DMS79 treated with DMSO at 0.1 percent for 48 hours (cell line): ENCODE measurements at places on chromosomes 7 and 10.

GRCh38 chr10:101993651-101994200, 62.2 kb downstream of the ARMH3 start:
- DNase-seq: no peak

DNA sequence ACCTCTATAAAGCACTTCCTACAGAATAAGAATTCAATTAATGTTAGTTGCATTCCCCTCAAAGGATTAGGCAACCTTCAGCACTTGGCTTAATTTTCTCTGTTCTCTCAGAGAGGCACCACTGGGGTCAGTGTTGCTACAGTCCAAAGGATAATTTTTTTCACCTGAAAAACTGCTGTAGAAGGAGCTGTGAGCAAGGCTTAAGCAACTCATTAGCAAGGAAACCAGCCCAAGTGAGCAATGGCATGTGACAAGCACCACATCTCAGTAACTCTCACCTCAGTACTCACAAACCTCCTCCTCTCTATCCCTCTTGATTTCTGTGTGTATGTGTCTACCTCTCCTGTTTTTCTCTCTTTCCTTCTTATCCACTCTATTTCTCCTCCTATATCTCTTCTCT, 55.9 kb downstream of the DGKI start:
- DNase-seq: no peak

DNA sequence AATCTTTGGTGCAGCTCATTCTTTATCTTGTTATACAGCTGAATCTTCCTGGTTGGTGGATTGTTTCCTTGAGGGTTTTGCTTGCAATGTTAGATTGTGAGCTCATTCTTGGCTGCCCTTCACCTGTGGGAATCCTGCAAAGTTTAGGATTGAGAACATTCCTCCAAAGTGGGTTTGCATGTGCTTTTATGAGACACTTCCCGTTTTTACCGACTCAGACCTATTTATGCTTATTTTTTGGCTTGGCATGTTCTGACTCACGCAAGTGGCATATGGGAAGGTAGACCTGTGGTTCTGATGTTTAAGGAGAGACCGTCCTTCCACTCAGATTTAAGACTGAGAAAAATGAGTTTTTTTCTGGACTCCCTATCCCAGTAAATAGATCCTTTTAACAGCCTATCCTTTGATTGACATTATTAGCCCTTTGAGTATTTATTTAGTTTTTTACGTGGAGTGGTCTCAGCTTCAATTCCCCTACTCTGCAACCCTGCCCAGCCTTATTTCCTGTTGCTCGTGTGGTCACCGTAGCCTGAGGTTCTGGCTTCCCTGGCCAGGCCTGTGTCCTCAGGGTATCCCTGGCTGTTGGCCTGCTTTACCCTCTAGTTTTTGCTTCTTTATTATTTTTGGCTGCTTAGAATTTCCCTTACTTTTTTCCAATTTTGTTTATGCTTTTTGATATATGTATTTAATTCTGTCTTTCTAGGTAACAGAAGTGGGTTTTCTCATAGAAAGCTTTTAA, 13.4 kb upstream of the PRF1 start:
- DNase-seq: no peak

GRCh38 chr10:102985811-102986210, 67.7 kb downstream of the CNNM2 start:
- DNase-seq: no peak

GRCh38 chr10:101576211-101576863, 11.7 kb downstream of the POLL start:
- DNase-seq: no peak

GRCh38 chr10:14688606-14689005, 86.1 kb downstream of the FAM107B start:
- no peak for DNase-seq

DNA sequence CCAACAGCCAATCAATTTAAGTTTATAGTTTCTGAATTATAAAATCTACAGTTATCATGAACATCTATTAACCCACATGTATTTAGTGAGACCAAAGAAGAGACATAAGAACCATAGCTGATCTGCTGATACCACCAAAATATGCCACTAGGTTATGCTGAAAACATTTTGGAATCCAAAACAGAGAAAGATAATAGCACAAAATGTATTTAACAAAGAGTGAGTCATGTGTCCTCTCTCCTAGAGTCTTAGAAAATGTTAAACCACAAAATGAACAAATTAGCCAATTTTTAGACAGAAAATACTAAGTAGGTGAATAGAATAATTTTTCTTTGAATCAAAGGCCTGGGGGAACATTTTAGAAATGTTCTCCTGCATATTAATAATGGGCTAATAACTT, 527.5 kb downstream of the GPAM start:
- DNase-seq: no peak

DNA sequence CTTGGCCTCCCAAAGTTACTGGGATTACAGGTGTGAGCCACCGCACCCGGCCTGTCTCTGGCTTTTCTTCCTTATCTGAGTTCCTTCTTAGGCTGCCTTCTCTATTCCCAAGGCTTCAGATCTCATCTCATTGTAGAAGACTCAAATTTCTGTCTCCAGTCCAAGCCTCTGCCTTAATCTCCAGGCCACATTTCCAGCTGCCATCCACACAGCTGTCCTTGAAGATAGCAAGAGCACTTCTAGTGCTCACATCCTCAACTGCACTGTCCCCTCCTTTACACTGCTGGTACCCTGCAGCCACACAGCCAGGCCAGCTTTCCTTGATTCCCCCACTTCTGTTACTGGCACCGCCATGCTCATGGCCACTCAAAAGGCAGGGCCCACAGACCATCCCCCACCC, 35.6 kb downstream of the POLL start:
- DNase-seq: no peak

DNA sequence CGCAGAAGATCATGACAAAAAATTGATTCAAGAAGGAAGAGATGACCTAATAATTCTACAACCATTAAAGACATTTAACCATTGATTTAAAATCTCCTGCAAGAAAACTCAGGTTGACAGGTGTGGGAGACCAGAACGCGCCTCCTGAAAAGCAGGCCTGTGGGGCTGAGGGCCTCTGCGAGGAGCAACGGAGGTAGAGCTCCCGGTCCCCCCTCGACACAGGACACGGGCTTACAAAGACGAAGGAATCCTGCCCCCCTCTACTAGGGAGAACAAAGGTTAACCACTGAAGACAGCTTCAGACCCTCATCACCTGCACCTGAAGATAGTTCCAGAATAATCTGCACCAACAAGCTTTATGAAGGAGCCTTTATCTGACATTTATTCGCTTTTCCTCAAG, 55.9 kb upstream of the INPP5A start:
- no peak for DNase-seq

DNA sequence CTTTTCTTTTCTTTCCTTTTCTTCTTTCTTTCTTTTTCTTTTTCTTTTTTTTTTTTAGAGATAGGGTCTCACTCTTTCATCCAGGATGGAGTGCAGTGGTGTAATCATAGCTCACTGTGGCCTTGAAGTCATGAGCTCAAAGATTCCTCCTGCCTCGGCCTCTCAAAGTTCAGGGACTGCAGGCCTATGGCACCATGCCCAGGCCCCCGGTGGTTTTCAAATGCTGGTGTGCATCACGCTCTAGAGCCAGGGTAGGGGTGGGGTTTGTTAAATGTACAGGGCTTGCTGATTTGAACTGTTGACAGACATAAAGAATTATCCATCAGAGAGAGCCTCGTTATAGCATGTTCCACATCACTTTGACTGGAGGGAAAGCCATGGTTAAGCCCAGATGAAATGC, 5.8 kb downstream of the MINDY4 start:
- DNase-seq: no peak

GRCh38 chr10:15461353-15462108, 90.4 kb upstream of the FAM171A1 start:
- DNase-seq: no peak

GRCh38 chr7:98398567-98399372, 2.1 kb downstream of the BAIAP2L1 start:
- no peak for DNase-seq

DNA sequence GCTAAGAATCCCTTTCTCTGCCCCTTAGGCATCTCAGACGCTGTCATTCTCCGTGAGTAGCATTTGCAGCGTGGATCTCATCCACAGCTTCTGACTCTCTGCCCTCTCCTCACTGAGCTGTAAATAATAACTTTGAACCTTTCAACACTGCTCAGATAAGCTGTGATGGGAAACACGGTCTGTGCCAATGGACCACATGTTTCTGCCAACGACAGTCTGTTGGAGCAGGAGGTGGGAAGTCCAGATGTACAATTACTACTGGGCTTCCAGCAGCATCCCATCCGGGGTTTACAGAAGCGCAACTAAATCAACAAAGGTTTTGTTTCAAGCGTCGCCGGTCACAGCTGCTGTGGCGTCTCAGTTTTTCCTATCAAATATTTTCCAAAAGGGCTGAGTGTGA, 1110.6 kb downstream of the TYW1 start:
- DNase-seq: no peak

DNA sequence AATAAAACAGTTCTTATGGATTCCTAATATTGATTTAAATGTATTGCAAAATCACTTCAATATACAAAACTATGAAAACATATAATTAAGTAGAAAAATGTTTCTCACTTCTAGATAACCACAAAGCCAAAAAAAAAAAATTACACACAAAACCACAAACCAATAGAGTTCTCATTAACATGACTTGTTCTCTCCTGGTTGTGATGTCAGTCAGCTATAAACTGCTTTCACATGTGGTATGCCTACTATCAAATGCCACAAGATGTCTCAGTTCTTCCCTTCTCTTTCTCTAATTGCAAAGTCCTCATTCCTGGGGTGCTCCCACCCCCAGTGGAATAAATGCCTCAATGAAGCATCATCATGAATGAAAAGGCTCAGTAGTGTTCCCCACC, 16.6 kb downstream of the GNAI1 start:
- DNase-seq: no peak

DNA sequence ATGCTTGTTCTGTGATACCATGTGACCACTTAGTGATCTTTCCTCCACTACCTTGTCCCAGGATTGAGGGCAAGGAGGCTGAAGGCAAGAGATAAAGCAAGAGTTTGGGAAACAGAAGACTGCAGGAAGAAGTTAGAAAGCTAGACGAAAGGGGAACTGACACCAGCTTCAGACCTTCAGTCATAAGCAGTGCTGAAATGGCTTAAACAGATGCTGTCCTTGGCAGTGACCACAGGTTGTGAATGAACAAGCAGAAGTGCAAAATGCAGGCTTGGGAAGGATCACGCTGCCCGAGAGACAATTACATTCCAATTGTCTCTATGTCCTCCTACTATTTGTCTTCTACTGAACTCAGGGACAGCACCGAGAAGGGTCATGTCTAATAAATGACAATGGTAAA, 704.9 kb upstream of the AUTS2 start:
- no peak for DNase-seq

DNA sequence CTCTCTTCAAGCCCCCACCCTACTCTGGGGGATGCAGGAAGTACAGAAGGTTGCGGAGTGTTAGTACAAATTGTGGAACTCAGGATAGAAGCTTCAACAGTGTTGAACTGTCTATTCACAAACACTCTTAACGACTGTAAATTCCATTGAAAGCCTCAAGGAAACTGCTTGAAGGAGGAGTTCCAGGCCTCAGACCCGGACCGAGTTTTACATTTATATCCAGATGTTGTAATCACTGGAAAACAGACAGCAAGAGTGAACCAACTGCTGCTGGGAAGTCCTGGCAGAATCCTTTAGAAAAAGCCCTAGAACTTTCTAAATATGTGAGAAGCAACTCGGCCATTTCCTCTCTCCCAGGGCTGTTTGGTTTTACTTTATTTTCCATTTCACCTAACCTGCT, 84.1 kb upstream of the LRRC18 start:
- no peak for DNase-seq

- DNase-seq: no peak
Measured at GRCh38 chr10:84159076-84159685, 14.4 kb upstream of the GPR15LG start.

GRCh38 chr10:124419635-124420034, 912 bp upstream of the OAT start:
- DNase-seq: no peak

DNA sequence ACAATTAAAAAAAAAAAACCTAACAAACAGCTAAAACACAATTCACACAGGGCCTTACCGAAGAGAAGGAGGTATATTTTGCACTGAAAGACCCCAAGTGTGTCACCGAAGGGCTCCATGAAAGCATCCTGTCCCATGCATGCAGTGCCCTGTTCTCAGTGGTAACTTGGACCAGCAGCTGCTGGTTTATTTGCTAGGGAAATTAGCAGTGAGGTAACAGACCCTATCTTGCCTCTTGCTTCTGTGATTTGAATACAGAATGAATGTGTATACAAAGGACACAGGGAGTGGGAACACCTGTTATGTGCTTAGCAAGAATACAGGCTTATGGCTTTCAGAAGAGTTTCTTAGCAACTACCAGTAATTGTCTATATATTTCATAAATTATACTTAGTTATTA, at the start of gene HEPACAM2:
Gene HEPACAM2 (minus strand): TSS at position 160 of the 400 bp plus-strand sequence.
- no peak for DNase-seq

GRCh38 chr10:101897633-101898032, 54.0 kb upstream of the KCNIP2 start:
- peak; percentile 60 for DNase-seq

GRCh38 chr10:3342771-3343170, 170.2 kb upstream of the PITRM1 start:
- no peak for DNase-seq

GRCh38 chr7:12064586-12065127, 146.4 kb upstream of the TMEM106B start:
- DNase-seq: no peak

GRCh38 chr10:109924087-109924486, 776 bp upstream of the XPNPEP1 start:
- no peak for DNase-seq

DNA sequence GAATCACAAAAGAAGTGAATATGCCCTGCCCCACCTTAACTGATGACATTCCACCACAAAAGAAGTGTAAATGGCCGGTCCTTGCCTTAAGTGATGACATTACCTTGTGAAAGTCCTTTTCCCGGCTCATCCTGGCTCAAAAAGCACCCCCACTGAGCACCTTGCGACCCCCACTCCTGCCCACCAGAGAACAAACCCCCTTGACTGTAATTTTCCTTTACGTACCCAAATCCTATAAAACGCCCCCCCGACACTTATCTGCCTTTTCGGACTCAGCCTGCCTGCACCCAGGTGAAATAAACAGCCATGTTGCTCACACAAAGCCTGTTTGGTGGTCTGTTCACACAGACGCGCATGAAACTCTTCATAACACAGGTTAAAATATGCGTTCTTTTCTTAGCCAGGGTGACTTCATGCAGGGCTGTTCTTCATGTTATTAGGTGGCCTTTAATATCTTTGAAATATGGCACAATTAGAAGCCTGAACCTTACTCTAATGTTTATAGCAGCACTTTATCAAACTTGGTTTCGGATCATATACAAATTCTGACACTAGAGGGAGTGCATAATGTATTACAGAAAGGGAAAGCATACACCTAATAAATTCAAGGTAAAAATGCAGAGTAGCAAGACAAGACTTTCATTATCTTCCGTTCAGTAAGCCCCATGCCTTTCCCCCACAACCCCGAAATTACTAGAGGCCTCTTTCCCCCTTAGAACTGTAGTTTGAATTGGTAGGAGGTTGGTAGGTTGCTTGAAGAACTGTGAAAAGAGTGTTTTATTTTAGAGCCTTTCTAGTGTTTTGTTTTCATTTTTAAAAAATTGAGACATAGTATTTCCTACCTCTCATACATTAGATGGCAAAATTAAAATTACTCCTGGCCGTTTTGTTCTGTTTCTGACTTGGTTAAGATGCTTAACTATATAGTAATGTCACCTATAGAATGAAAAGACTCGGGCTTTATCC, 117.9 kb downstream of the NPY start:
- peak; percentile 9 for DNase-seq
